Epithelial cell of proximal tubule (primary cell): ENCODE measurements at places on chromosomes 7 and 10. TPM values are rescaled to one million over a fixed set of nuclear protein-coding genes. Genes with fewer than 3 reads are reported as not detected.

SAMD9 gene
- 0.87 and 1.7 TPM in 2 replicates for total RNA-seq

LMBR1 gene
- total RNA-seq: 27.5 and 34.6 TPM in 2 replicates

DPYSL4 gene
- 1.7 and 3.3 TPM in 2 replicates for total RNA-seq

MSMB gene
- not detected in 2 replicates for total RNA-seq

ELN gene
- 0.12 TPM in 1 of 2 replicates, not detected in the other for total RNA-seq
